Fibroblast of lung (primary cell): ENCODE measurements at places on chromosomes 6 and 20. TPM values are rescaled to one million over a fixed set of nuclear protein-coding genes. Genes with fewer than 3 reads are reported as not detected.

The GNAS-AS1 gene
- total RNA-seq: 0.33 and 0.51 TPM in 2 replicates

GRCh38 chr6:42411406-42411805 is 40.3 kb downstream of the TRERF1 start:
- H3K4me1 ChIP-seq: peaks cover 9% of the 10 kb centered on the region
- no peak overlapping the region for H3K4me3 ChIP-seq
- DNase-seq: no peak
- H3K27me3 ChIP-seq: no peaks in the 10 kb centered on the region
- no peaks in the 10 kb centered on the region for H3K36me3 ChIP-seq

- H3K36me3 ChIP-seq: no peaks in the 10 kb centered on the region
- H3K4me1 ChIP-seq: peaks cover 2% of the 10 kb centered on the region
- peak; percentile 96 for DNase-seq
- H3K27ac ChIP-seq: no peak overlapping the region
- H3K27me3 ChIP-seq: no peaks in the 10 kb centered on the region
- H3K4me3 ChIP-seq: no peak overlapping the region
Measured at GRCh38 chr20:1242530-1242929, 16.7 kb downstream of the RAD21L1 start.

- DNase-seq: no peak
- no peak overlapping the region for H3K4me3 ChIP-seq
- no peaks in the 10 kb centered on the region for H3K27me3 ChIP-seq
- no peak overlapping the region for H3K27ac ChIP-seq
Measured at GRCh38 chr6:4185419-4185818, 50.0 kb upstream of the ECI2 start.

DNA sequence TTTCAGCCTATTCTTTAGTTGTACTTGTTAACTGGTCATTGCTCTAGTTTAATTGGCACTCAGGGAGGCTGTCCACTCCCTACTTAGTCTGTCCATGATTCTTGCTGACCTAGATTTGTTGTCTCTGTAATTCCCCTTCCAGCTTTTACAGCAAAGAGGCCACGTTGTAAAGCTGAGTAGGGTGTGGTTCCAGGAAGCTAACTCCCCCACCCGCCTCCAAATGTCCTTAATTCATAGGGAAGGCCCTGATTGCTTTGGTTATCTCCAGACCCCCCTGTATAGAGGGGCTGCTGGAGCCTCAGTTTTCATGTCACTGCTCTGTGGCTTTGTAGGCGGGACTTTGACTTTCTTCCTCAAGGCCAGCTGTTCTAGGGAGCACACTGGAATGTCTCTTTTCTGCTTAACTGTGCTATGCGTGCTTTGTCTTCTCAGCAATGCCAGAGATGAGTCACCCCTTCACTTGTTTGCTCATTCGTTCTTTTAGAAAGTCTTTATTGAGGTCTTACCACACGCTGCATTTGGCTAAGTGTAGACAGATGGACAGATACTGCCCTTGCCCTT is 175.1 kb upstream of the JAG1 start:
- H3K4me3 ChIP-seq: no peak overlapping the region
- no peaks in the 10 kb centered on the region for H3K36me3 ChIP-seq
- no peaks in the 10 kb centered on the region for H3K4me1 ChIP-seq
- peak overlapping the region; percentile 26 for H3K27ac ChIP-seq
- peak; percentile 92 for DNase-seq
- H3K27me3 ChIP-seq: no peaks in the 10 kb centered on the region

DNA sequence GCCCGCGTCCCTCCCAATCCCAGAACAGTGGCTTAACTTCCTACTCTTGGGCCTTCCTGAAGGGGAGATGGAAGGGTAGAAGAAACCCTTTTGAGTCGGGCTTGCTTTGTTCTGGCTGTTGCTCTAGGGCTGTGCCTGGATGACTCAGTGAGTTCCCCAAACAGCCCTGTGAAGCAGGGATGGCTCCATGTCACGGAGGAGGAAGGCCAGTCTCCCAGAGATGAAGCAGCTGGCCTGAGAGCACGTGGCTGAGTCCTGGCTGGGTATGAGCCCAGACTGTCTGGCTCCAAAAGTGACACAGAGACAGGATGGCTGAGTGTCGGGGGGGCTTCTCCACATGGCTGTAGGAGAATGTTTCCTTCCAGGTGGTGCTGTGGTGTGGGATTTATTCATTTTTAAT is 4.6 kb downstream of the SYTL3 start:
- no peak overlapping the region for H3K4me3 ChIP-seq
- peak; percentile 89 for DNase-seq
- peaks cover 24% of the 10 kb centered on the region for H3K4me1 ChIP-seq
- H3K27ac ChIP-seq: peak overlapping the region; percentile 92
- H3K27me3 ChIP-seq: no peaks in the 10 kb centered on the region

The SLC22A16 gene
- under 0.01 TPM in 1 of 2 replicates, not detected in the other for total RNA-seq

The TSHZ2 gene
- 2.6 and 5.4 TPM in 2 replicates for total RNA-seq

GRCh38 chr6:44480097-44480541 is 92.6 kb downstream of the CDC5L start:
- H3K36me3 ChIP-seq: no peaks in the 10 kb centered on the region
- no peaks in the 10 kb centered on the region for H3K4me1 ChIP-seq
- H3K4me3 ChIP-seq: no peak overlapping the region
- H3K27me3 ChIP-seq: peaks cover 12% of the 10 kb centered on the region
- no peak overlapping the region for H3K27ac ChIP-seq
- DNase-seq: no peak

- no peaks in the 10 kb centered on the region for H3K36me3 ChIP-seq
- H3K4me3 ChIP-seq: no peak overlapping the region
- no peak overlapping the region for H3K27ac ChIP-seq
- H3K27me3 ChIP-seq: no peaks in the 10 kb centered on the region
- no peak for DNase-seq
Measured at GRCh38 chr6:39931607-39932006, 2.7 kb downstream of the MOCS1 start.

DNA sequence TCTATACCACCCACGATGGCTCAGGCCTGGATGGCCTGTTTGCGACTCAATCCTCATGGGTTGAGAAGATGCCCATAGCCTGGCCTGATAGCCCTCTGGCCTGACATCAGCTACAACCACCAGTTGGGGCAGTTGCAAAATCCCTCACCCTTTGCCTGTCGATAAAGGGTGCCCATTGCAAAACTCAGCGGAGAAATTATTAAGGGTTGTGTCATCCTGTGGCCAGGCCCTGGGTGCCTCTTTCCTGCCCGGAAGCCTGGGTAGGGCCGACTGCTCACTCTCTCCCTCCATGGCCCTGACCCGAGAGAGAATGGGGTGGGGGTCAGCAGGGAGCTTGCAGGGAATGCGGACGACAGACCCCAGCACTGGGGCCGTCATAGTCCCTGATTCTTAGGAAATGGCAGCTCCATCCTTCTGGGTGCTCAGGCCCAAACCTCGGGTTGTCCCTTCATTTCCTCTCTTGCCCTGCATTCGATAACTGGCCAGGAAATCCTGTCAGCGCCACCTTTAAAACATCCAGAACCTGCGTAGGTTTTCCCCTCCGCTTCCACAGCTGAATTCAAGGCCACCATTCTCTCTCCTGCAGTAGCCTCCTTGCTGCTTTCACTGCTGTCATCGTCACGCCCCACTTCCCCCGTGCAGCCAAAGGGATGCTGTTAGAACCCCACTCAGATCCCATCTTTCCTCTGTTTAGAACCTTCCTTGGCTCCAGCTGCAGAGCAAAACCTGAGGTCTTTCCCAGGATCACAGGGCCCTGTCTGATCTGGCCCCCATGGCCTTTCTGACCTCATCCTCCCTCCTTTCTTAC is 31.1 kb downstream of the CEBPB start:
- no peak overlapping the region for H3K27ac ChIP-seq
- H3K4me3 ChIP-seq: no peak overlapping the region
- no peaks in the 10 kb centered on the region for H3K36me3 ChIP-seq
- peak; percentile 47 for DNase-seq
- H3K4me1 ChIP-seq: peaks cover 10% of the 10 kb centered on the region

DNA sequence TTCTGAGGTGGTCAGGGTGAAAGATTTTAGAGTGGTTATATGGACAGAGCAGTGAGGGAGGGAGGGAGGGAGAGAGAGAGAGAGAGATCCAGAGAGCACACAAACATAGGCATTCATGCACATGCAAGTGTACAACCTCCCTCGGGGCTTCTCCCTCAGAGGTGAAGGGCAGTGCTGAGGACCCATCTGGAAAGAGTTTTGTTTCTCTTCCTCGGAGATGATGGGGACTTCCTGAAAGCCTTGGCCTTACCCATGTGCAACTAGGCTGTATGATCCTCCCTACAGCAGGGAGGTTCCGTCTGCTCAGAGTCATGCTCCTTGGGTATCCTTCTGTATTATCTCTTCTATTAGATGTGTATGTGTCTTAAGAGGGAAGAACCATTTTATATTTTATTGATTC is 21.4 kb upstream of the TSPYL1 start:
- H3K4me3 ChIP-seq: no peak overlapping the region
- no peaks in the 10 kb centered on the region for H3K36me3 ChIP-seq
- no peak overlapping the region for H3K27ac ChIP-seq
- H3K27me3 ChIP-seq: no peaks in the 10 kb centered on the region
- DNase-seq: no peak

The FAM209A gene
- total RNA-seq: not detected in 2 replicates

The BEND6 gene
- 10.8 and 12.6 TPM in 2 replicates for total RNA-seq

DNA sequence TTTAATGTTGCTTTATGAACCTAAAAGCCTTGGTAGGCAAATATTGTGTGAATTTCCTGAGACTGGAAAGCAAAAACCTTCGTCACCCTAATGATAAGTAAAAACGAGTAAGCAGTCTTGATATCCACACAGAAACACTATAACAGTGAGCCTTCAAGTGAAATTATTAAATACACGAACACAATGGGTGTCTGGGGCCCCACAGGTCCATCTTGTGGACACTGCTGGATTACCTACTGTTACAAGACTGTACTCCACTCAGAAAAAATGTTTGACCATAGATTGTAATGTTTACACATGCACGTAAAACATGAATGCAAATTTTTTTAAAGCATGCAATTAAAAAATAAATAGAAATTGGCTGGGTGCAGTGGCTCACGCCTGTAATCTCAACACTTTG is 466.9 kb downstream of the CD83 start:
- H3K4me3 ChIP-seq: no peak overlapping the region
- H3K27me3 ChIP-seq: no peaks in the 10 kb centered on the region
- no peaks in the 10 kb centered on the region for H3K4me1 ChIP-seq
- peak; percentile 15 for DNase-seq

GRCh38 chr20:58209652-58210397 is 18.6 kb downstream of the ANKRD60 start:
- no peak overlapping the region for H3K27ac ChIP-seq
- DNase-seq: peak; percentile 68
- H3K27me3 ChIP-seq: peaks cover 6% of the 10 kb centered on the region
- H3K4me3 ChIP-seq: no peak overlapping the region

DNA sequence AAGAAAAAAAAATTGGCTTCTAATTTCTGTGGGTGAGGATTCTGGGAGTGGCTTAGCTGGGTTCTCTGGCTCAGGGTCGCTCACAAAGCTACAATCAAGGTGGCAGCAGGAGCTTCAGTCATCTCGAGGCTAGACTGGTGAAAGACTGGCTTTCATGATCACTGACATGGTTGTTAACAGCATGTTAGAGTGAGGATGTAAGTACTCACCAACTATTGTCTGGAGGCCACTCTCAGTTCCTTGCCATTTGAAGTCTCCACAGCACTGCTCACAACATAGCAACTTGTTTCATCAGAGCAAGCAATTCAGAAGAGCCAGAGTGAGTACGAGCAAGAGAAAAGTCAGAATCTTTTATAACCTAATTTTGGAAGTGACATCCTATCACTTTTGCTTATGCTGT is 145.7 kb upstream of the PRSS16 start:
- H3K4me3 ChIP-seq: no peak overlapping the region
- H3K36me3 ChIP-seq: no peaks in the 10 kb centered on the region
- H3K27me3 ChIP-seq: no peaks in the 10 kb centered on the region
- H3K4me1 ChIP-seq: no peaks in the 10 kb centered on the region

DNA sequence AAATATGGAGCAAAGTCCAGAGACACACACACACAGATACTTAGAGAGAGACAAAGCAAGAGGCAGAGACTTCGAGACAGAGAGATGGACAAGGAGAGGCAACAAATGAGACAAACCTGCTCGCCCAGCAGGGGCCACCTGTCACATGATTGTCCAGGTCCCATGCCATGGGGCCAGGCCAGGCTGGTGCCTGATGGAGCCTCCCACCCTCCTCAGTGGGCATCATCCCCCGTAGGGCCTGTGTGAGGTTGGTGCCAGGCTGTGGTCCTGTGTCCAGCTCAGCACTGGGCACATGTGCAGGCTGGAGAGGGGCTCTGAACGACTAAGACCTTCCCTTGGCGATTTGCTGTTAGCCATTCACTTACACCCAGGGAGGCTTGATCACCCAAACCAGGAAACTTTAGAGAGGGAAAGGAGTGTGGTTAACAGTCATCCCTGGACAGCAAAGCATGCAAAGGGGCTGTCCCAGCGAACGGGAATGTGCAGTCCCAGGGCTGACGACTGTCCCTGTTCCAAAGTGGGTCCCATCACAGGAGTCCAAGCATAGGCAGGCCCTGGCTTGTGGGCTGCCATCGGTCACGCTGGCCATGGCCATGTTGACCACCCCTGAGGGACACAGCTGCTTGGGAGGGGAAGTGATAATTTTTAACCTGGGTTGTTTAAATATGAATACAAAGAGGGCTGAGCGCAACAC is 38.4 kb upstream of the PHACTR3 start:
- no peaks in the 10 kb centered on the region for H3K4me1 ChIP-seq
- DNase-seq: no peak
- no peaks in the 10 kb centered on the region for H3K36me3 ChIP-seq
- no peak overlapping the region for H3K27ac ChIP-seq
